ENCODE measurements at places on chromosomes 11 and 22.

GRCh38 chr11:116446048-116446941 is 326.5 kb downstream of the BUD13 start:
- no peak for DNase-seq

- no peak for DNase-seq
These were observed 356.3 kb downstream of the FAT3 start for GRCh38 chr11:92580908-92581307.

GRCh38 chr11:19290356-19290755 is 49.6 kb upstream of the E2F8 start:
- no peak for DNase-seq

GRCh38 chr22:24947881-24948280 is 1.4 kb upstream of the LHFPL7 start:
- no peak for DNase-seq

- no peak for DNase-seq
These were observed 96.3 kb downstream of the PAX6 start for GRCh38 chr11:31714840-31715239.

- no peak for DNase-seq
These were observed 20.1 kb downstream of the ZBTB16 start for GRCh38 chr11:114079511-114080065.

DNA sequence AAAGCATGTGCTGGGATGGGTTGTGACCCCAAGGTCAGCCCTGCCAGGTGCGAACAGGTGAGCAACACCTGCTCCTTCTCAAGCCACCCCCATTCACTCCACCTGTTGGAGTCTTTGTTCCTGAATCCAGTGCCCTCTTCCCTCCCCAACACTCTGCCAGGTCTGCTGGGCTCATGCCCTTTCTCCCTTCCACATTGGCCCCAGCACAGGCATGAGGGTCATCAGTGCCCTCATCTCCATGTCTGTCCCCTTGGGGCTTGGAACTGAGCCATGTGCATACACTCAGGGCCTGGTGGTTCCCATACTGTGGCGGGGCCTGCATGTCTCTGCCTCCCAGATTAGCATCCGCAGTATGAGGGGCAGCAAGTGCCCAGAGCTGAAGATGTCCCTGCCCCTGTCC is 19.1 kb downstream of the RFPL2 start:
- DNase-seq, result no peak

DNA sequence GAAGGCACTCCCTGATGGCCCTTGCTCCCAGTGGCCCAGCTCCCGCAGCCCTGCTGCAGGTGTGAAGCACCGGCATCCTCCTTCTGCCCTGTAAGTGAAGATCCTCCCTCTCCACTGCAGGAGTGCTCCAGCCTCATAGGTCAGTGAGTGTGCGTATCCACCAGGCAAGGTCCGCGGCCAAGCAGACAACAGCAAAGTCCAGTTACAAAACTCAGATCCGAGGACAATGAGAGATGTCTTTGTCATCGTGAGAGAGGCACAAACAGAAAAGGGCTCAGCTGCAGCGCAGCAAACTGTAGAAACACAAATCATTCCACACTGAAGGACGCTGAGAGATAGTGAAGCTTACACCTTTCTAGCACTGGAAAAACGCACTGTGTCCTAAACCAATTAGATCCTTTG is 46.1 kb downstream of the MYH9 start:
- no peak for DNase-seq

GRCh38 chr11:35990816-35991215 is 47.0 kb downstream of the LDLRAD3 start:
- no peak for DNase-seq

- no peak for DNase-seq
These were observed 45.6 kb downstream of the PISD start for GRCh38 chr22:31616315-31616980.

- no peak for DNase-seq
These were observed 631.4 kb upstream of the B3GAT1 start for GRCh38 chr11:135043434-135043833.

GRCh38 chr11:68383976-68384501 is 71.6 kb downstream of the LRP5 start:
- no peak for DNase-seq

DNA sequence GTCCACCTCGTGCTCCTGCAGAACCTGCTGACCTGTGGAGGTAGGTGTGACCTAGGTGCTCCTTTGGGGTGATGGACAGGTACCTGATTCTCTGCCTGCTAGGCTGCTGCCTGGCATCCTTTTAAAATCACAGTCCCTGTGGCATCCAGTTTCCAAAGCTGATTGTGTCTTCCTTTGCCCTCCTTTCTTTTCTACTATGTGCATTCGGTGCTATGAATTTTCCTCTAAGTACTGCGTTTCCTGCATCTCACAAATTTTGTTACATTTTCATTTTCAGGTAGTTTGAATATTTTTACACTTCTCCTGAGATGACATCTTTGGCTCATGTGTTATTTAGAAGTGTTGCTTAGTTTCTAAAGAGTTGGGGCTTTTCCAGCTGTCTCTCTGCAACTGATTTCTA is 30.9 kb upstream of the PPP6R3 start:
- no peak for DNase-seq

DNA sequence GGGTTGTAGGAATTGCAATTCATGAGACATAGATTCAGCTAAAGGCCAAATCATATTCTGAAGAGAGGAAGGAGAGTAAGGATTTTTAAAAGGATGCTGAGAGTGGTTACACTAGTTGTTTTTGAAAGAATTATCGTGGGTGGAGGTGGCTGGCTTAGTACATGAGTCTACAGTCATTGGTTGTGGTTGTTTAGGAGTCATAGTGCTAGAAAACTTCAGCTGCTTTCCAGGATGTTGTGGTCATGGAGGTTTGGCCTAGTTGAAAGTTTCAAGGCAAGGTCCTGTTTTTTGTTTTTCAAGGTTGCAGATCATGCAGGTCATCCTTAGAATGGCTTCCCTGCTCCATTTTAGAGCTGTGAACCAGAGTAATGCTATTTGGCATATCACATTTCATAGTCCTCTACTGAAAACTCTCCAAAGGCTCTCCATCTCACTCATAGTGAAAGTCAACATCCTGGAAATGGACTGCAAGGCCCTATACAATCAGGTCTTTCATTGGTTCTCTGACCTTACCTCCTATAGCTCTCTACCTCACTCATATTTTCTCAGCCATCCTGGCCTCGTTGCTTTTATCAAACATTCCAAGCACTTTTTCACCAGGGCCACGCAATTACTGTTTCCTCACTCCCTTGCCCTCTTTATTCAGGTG is 26.1 kb upstream of the ZBTB44 start:
- no peak for DNase-seq

Data from GOT3 (cell line).